ENCODE measurements at places on chromosomes 6 and 20.

- DNase-seq, result no peak
Observed at GRCh38 chr20:10502098-10502526, 67.0 kb downstream of the SLX4IP start.

DNA sequence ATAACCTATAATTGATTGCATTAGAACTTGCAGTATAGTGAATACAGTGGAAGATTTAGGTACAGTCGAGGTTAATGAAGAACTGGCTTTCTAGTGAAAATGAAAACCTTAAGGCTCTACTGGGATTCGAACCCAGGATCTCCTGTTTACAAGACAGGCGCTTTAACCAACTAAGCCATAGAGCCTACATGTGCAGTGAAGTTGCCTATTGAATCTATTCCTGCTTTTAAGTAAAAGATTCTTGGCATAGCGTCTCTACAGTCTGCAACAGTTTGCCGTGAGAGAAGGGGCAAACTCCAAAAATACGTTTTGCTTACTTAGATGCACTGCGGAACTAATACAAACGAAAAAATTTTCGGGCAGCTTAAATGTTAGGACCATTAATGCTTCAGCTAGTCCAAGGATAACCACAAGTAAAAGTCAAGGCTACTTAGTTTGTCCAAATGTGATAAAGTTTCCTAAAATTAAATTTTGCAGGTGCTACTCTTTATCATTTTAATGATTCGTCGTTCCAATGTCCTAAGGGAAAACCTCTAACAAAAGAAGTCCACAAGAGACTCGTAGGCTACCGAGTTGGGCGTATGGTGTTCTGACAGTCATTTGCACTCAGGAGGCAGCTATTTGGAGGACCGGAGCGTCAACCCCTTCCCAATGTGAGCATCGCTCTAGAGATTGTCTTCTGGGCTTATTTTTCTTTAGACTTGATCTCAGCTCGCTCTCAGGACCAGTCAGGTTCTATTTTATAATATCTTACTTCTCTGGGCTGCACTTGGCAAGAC is 31.3 kb upstream of the ZSCAN23 start:
- peak; percentile 86 for DNase-seq

- DNase-seq, result no peak
Observed at GRCh38 chr6:89564752-89565427, 73.7 kb downstream of the LYRM2 start.

GRCh38 chr20:14334306-14334930 is 3.0 kb downstream of the FLRT3 start:
- peak; percentile 69 for DNase-seq

- no peak for DNase-seq
Observed at GRCh38 chr20:33386673-33387072, 14.6 kb downstream of the CDK5RAP1 start.

- peak; percentile 59 for DNase-seq
Observed at GRCh38 chr20:15930311-15931305, 642.6 kb downstream of the KIF16B start.

Measured in epithelial cell of esophagus (primary cell).